ENCODE measurements at places on chromosomes 6 and 20.

DNA sequence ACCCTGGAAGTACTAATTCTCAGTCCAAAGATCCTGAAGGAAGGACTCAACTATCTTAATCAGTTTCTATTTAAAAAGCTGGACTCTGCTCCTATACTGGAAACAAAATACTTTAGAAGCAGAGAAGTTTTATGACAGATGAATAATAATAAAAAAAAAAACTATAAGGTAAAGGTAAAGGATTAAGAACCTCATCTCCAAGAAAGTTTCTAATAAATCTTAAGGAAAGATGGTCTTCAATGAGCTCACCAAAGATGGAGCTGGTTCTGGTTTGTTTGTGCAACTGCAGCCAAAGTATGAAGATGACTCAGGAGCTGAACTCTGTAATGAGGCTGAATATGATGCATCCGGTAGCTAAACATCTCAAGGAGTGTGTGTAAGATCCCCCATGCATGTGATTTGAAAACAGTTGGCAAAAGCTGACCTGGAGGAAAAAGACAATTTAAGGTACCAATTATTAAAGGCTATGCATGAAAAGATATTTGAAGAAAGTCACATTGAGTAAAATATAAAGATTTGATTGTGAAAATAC lies 25.2 kb downstream of the MED23 start:
- DNase-seq, result no peak

DNA sequence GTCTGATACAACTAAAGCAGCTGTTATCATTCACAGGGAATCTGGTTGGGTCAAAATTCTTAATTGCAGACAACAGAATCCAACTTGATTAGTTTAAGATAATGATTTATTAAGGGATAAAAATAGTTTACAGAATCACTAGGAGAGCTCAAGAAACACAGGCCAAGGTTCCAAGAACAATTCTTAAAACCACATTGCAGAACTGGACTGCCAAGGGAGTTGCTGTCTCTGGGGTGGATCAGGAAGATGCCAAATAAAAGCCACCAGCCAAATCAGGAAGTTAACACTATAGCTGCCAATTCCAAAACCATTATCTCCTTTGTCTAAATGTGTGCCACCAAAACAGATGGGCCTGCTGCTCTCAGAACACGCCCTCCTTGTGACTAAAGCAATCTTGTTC lies 53.7 kb downstream of the NUDT3 start:
- DNase-seq, result no peak

- no peak for DNase-seq
Measured at GRCh38 chr20:38727607-38728190, 3.4 kb downstream of the SLC32A1 start.

- DNase-seq, result no peak
Measured at GRCh38 chr20:43840382-43841070, 74.1 kb upstream of the TOX2 start.

DNA sequence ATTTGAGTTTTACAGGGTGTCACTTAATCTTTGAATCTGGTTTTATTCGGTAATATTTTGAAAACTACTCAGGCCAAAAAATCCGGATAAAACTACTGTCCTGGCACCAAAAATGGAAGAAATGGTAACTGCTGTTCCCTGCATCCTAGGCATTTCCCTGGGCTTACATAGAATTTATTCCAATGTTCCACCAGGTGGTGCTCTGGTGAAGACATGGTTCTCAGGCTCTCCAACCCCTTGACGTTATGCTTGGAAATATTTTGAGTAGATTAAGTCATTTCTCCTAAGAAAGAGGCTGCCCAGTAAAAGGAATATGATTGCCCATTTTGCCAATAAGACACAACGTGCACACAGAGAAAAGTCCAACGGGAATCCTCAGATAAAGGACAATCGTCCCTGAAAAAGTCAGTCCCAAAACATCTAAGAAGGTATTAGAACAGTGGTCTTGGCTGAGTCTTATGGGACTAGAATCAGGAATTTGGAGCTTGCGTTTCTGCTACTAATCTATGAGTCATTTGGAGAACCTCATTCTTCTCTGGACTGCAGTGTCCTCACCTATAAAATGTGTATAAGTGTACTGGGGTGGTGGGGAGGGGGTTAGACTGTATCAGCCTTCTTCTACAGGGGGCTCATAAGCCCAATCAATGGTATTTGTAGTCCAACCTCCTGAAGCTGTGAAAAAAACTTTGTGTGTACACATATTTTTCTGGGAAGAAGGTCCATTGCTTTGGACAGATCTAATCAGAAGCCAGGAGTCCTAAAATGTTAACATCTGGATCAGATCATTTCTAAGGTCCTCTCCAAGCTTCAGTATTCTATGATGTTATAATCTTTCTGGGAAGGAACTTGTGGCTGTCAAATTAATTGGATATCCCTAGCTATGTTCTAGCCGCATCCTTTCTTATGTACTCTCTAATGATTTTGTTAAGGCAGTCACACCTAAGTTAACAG lies 131.0 kb upstream of the BMP2 start:
- no peak for DNase-seq

GRCh38 chr20:49750611-49751396 lies 37.1 kb upstream of the B4GALT5 start:
- DNase-seq, result peak; percentile 78

- DNase-seq, result no peak
Measured at GRCh38 chr6:136737871-136738691, 54.2 kb downstream of the MAP3K5 start.

DNA sequence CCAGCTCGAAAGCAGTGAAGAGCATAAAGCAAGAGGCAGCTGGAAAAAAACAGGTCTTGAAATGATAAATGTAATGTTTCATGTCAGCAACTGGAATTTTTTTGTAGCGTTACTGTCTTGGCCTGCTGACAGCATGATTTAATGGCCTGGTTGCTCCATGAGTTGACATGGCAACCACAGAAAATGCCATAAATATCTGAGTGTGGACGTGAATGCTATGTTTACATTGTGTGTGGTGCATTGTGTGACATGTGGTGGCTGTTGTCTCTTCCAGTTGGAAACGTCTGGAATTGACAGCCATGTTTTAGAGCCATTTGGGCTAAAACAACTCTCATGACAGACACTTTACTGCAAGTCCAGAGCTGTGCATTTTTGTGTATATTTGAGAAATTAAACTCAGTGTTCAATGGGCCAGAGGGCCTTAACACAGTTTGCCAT lies 170.0 kb downstream of the FOXA2 start:
- no peak for DNase-seq

DNA sequence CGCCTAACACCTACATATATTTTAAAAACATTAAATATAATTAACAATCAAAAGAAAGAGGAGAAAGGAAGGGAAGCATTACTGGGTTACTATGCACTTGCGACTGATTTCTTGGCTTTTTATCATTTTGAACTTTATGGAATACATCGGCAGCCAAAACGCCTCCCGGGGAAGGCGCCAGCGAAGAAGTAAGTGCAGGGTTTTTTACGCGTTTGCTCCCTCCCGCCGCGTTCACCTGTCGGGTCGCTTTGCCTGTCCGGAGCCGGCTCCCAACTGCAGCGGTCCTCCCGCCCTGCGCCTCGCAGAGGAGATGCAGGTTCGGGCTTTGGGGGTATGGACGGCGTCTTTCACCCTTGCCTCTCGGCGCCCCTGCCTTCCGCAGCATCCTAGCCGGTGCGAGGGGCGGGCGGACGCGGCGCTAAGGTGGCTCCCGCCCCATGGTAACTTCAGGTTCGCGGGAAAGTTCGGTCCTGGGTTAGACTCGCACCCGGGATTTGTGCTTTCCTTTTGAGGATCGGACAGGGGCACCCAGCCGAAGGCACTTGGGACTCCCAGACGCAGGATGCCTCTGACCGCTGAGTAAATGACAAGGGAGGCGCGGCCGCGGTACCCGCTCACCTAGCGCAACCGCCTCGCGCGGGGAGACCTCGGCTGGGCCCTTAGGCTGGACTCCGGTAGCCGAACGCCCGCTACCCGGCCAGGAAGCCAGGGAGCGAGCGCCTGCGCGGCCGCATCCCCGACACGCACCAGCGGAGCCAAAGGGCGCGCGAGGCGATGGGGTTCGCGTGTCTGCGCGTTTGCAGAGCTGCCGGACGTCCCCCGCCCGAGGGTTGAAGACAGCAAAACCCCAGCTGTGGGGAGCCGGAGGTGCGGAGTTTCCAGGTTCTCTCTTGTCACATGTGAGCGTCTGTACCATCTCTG lies 891 bp downstream of the RSPO3 start:
- no peak for DNase-seq

- DNase-seq, result no peak
Measured at GRCh38 chr20:16283307-16283706, 289.9 kb downstream of the KIF16B start.

- no peak for DNase-seq
Measured at GRCh38 chr20:23631981-23632710, 5.6 kb downstream of the CST3 start.

GRCh38 chr20:17233626-17234025 lies 6.8 kb downstream of the PCSK2 start:
- DNase-seq, result no peak

- no peak for DNase-seq
Measured at GRCh38 chr20:50646483-50646996, 44.8 kb downstream of the RIPOR3 start.

GRCh38 chr6:27505209-27506027 lies 32.5 kb upstream of the ZNF184 start:
- DNase-seq, result no peak

DNA sequence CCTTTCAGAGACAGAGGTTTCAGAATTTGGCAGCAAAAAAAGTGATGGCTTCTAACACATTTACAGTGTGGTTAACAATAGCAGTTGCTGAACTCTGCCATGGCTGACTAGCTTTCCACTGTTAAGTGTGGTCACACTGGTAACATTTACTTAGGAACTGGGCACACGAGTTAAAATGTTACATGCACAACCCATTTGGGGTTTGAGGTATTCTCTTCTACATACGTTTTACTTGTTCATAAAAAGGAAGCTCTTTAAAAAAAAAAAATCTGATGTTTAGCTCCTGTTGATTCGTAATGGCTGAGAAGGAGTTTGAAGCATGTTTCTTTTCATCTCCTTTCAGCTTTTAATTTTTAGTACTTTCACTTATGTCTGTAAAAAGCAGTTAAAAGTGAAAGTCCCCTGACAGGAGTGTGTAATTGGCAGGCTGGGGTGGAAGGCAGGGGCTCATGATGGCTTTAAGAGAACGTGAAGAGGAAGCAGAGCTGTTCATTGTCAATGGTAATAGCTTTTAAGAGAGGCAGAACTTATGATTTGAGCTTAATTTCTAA lies 245.9 kb downstream of the FARS2 start:
- DNase-seq, result no peak

- no peak for DNase-seq
Measured at GRCh38 chr6:84003131-84003530, 30.4 kb upstream of the MRAP2 start.

- DNase-seq, result no peak
Measured at GRCh38 chr20:23643659-23644058, 5.9 kb upstream of the CST3 start.

DNA sequence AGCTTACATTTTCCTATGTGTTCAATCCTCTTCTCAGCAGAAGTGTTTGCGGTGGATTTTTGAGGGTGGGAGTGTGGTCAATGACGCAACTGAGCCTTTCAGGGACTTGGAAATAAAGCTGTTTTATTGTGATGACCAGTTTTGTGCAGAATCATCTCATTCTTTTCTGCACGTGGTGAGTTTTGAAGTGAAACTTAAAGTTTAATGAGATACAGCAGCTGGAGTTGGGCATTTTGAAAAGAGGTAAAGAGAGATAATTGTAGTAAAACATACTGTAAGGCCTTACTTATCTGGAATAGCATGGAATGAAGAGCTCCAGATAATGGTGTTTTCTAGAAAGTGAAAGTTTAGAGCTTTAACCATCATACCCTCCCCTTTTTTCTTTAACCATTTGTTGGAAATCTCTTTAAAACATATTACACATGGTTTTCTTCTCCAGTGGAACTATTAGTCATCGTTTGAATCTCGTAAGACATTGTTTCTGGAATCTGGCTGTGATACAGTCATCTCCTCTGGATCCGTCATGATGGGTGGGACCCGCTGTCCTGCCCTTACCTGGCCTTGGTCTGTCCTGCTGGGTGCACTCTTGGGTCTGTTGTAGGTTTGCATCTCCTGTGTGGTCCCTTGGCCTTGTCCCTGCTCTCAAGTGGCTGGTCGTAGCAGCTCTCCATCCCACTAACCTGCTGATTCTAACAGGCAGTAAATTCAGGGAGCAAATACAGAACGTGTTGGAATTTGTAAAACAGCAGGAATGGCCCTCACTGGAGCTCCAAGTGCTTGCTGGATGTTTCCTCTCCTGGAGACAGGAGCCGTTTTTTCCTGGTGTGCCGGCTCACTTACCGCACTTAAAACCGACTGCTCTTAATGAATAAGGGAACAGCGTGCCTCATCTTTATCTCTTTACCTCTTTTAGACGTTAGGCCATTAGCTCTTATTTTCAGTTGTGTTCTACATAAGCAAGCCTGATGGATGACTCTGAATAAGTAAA lies 29.8 kb downstream of the UST start:
- DNase-seq, result no peak

DNA sequence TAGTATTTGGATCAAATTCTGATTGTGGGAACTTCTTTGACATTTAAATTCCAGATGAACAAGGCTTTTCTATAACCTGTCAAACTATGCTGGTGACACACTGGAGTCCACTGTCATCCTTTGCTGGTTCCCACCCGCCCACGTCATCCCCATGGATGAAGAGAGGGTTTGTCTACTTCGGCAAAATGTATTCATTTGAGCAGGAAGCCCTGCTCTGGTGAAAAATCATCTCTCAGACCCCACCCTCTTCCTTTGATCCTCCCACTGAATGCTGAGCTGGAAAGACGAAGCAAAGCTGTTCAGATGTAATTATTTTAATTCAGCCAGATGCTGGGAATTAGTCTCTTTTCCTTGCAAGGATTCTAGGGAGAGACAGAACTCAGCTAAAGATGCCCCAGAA lies 50.5 kb downstream of the CPNE5 start:
- no peak for DNase-seq

DNA sequence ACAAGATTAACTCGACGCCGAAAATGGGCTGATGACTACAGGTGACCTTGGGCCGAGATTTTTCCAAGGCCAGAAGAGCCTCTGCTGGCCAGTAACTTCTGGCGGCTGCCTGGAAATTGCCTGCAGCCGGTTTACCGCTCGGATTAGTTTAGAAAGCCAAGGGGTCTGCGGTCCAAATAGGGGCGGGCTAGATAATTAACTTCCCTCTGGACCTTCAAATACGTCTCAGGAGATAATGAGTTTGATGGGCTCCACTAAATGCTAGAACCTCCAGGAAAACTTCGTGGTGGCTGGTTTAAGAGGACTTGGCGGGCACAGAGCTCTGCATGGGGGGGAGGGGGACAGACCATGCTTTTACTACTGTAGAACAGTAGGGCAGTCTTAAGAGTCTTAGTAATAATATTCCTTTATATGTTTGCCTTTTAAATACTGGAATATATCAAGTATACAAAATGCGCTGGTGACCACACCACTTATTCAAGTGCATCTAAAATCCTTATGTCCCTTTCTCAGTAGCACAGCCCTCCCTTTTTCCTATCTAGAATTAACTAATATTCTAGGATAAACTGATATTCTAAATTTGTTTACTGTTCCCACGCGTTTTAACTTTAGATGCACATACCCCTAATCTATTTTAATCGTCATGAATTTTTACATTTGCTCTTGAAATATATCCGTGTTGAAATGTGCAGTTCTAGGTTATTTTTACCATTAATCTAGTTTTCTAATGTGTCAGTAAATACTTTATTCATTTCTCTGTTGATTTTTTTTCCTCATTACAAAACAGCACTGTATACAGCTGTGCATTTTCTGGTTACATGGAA lies 107.5 kb upstream of the PRSS16 start:
- DNase-seq, result no peak

GRCh38 chr6:122381494-122382265 lies 17.8 kb upstream of the HSF2 start:
- peak; percentile 40 for DNase-seq

GRCh38 chr6:86107985-86108384 lies 465.3 kb upstream of the SYNCRIP start:
- no peak for DNase-seq

GRCh38 chr20:50636601-50637540 lies 54.5 kb downstream of the RIPOR3 start:
- DNase-seq, result no peak
